ENCODE measurements at places on chromosomes 13 and 19.
A peak's percentile ranks its signal among the peaks of the same experiment; 100 is the strongest.

DNA sequence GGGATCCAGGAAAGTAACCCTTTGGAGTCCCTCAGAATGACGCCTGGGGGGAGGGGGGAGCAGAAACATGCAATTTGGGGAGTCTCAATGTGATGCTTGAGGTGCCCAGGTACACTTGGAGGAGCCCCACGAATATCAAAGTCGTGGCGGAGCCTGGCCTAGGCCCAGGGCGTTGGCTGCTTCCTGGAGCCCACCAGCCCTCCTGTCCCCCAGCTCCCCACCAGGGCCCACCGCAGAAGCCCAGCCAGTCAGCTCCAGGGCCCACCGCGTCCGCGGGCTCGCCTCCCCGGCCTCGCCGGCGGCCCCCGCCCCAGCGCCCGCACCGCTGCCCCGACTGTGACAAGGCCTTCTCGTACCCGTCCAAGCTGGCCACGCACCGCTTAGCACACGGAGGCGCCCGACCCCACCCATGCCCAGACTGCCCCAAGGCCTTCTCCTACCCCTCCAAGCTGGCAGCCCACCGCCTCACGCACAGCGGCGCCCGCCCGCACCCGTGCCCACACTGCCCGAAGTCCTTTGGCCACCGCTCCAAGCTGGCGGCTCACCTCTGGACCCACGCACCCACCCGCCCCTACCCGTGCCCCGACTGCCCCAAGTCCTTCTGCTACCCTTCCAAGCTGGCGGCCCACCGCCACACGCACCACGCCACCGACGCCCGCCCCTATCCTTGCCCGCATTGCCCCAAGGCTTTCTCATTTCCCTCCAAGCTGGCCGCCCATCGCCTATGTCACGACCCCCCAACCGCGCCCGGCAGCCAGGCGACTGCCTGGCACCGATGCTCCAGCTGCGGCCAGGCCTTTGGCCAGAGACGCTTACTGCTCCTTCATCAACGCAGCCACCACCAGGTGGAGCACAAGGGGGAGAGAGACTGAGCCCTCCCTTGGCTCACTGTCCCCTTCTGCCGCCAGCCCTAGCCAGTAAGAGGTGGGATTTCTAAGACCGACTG lies 2.1 kb downstream of the ZNF575 start:
- peak; percentile 75 for DNase-seq

- DNase-seq = no peak
Observed at GRCh38 chr19:6723738-6724137, 3.3 kb upstream of the C3 start.

DNA sequence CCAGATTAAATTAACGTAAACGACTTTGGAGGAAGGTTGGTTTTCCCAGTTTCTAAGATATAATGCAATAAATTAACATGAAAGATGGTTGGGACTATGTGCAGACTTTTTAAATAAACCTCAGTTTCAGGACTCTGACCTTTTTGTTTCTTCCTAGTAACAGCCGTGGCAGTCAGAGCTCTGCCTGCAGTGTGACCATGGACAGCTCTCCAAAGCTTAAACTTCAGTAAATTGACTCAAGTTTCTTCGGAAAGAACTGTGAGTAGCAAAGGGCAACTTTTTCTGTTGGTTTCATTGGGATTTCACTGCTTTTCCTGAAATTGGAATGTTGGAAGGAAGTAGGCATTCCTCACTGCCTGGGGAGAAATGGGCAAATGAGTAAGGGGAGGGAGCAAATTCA lies 4.1 kb downstream of the USP29 start:
- DNase-seq = no peak

DNA sequence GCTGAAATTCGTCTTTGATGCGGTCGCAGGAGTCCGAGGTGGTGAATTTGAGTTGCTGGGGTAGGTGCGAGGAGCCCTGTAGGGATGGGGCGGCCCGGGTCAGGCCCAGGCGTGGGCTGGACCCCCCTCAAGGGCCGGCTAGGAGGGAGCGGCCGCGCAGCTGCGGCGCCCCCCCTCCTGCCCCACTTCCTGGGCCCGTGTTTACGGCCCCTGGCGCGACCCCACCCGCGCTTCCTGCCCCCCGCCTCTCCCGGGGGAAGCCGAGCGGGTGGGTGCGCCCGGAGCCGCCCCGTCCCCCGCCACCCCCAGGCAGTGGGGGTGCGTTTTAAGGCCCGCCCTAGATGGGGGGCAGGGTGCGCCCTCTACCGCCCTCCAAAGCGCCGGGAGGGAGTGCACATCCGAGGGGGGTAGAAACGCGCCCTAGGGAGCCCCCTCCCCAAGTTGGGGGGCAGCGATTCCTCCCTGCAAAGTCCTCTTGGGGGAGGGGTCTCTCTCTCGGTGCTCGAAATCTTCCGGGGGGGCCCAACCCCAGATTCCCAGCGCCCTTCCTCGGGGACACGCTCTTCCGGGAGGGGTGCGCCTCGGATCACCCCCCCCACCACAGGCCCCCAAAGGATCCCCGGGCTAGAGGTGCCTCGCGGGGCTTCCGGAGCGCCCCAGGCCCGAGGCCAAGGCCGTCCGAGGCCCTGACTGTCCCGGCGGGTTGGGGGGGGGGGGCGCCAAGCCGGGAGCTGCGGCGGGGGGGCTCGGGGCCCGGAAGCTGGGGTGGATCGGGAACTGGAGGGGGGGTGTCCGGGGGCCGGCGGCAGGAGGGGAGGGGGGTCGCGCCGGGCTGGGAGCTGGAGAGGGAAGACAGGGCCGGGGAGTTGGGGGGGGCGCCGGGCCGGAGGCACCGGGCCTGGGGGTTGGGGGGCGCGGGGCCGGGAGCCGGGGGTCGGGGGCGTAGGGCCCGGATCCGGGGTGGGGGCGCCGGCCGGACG lies 823 bp downstream of the TLE5 start:
- peak; percentile 34 for DNase-seq

- DNase-seq = peak; percentile 23
Observed at GRCh38 chr13:48858122-48858902, 117.4 kb upstream of the FNDC3A start.

DNA sequence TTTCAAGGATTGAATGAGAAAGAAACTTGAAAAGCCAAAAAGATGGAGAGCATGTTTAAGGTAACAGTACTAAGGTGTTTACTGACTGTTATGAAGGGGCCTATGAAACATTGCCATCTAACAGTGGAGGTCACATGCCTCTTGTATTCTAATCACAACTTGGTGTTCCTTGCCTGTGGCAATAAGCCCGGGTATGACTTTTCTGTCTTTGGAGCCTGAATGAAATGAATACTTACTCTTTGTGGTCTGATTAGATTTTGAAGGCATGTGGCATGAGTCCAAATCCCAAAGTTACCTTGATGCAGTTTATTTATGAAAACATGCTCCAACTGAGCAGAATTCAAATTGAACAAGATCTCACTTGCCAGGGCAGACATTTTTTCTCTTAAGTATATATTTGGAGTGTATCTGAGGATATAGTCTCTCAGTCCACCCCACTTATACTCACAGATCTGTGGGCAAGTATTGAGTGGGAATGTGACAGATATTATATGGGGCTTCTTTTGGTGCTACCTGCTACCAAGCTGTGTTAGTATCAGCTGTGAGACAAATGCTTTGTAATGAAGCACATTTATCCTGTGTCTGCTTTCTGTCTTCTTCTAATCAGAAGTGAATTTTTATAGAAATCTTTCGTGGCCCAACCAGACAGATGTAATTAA lies 67.5 kb downstream of the B3GLCT start:
- DNase-seq = peak; percentile 24

- DNase-seq = no peak
Observed at GRCh38 chr13:75321084-75321483, 160.9 kb downstream of the TBC1D4 start.
